ENCODE measurements at places on chromosomes 16 and 17. TPM values are rescaled to one million over a fixed set of nuclear protein-coding genes. Genes with fewer than 3 reads are reported as not detected.
A peak's percentile ranks its signal among the peaks of the same experiment; 100 is the strongest.

GRCh38 chr16:85330694-85331188 lies 218.5 kb upstream of the CIBAR2 start:
- peak; percentile 43 for DNase-seq

- DNase-seq, result no peak
Observed at GRCh38 chr17:65533852-65534457, 27.5 kb downstream of the AXIN2 start.

Gene ATP2C2
- total RNA-seq, result not detected

DNA sequence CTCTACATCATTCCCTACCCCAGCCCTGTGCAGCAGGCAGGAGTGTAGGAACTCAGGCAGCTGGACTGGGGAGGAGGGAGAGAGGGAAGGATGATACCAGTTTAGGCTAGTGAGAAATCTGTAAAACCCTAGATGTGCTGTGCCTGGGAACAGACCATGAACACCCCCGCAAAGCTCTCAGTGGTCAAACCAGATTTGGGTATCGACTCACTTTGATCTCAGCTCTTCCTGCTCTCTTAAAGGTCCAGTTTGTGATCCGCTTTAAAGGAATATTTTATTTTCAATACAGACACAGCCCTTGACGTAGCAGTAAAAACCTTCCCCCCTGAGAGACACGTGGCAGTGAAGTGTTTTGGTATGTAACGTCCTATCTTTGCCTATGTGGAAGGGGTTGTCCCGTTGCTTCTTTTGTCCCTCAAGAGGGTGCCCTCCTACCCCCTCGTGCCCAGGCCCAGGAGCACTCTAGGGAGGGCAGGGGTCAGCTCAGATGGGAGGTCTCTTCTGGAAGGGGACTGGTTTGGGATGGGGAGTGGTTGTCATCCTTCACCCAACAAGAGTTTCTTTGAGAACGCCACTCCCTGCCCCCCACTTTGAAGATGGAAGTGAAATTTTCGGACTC lies 19.3 kb upstream of the TBX2 start:
- no peak for DNase-seq

Gene GPR139
- not detected for total RNA-seq

Gene ADGRG3
- 8.8 TPM for total RNA-seq

Gene ZFPM1
- total RNA-seq, result 0.67 TPM

DNA sequence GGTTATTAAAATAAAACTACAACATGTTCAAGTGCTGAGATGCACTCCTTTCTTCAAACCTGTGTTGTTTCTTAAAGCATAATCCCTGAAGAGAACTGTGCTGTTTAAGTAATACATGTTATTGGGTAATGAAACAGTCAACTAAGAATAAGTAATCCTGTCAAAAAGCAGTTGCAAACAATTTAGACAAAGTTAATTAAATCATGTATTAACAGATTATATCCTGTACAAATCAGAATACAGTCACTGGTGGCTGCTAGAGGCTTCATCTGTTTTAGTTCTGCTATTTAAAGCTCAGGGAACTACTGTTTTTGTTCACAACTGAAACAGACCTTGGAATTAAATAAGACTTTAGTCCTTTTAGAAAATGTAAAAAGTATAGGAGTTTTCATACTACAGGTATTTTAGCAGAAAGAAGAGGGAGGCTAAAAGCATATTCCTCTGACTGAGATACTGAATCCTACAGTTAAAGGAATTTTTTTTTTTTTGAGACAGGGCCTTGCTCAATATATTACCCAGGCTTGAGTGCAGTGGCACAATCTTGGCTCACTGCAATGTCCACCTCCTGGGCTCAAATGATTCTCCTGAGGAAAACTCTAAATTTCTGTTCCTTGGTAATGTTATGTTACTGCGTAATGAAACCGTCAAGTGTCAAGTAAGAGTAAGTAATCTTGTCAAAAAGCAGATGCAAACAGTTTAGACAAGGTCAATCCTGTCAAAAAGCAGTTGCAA lies 27.3 kb upstream of the ITGA2B start:
- no peak for DNase-seq

DNA sequence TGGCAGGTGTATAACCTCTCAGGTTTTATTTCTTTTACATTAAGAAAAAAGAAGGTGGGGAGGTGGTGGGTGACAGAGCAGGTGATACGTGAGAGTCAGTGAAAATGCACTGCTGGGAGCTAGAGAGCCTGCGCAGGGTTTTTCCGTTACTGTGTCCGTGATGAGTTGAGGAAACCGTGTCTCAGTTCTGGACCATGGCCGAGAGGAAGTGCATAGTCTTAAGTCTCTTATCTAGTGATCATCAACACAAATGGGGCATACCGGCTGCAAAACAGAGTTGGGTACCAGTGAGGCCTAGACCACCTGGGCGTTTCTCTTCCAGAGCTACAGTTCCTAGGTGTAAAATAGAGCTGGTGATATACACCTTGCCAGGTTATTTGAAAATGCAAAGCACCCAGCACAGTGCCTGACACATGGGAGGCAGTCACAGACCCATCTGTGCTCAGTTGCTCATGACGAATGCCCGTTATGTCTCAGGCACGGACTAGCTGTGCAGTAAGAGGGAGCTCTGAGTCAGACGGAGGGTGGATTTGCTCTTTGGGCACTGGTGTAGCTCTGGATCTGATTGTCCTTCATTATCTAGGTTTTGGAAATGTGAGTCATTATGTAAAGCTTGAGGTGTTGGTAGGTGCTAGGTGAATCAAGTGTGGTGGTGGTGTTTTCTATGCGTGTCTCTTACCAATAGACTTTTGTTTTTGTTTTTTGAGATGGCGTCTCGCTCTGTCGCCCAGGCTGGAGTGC lies 60.9 kb downstream of the RPTOR start:
- no peak for DNase-seq

Gene HOXB4
- not detected for total RNA-seq

DNA sequence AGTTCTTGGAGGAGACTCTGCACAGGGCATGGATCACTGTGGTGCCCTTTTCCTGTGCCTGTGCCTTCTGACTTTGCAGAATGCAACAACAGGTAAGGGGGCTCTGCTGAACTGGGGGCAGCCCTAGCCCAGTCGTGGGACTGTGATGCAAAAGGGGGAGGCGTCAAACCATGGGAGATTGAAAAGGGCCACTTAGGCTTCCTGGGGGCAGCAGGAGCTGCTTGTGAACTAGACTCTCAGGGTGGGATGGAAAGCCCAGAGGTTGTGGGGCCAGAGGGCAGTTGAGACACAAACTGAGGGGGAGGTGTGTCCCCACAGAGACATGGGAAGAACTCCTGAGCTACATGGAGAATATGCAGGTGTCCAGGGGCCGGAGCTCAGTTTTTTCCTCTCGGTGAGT lies 19.6 kb downstream of the ADGRG5 start:
- no peak for DNase-seq

DNA sequence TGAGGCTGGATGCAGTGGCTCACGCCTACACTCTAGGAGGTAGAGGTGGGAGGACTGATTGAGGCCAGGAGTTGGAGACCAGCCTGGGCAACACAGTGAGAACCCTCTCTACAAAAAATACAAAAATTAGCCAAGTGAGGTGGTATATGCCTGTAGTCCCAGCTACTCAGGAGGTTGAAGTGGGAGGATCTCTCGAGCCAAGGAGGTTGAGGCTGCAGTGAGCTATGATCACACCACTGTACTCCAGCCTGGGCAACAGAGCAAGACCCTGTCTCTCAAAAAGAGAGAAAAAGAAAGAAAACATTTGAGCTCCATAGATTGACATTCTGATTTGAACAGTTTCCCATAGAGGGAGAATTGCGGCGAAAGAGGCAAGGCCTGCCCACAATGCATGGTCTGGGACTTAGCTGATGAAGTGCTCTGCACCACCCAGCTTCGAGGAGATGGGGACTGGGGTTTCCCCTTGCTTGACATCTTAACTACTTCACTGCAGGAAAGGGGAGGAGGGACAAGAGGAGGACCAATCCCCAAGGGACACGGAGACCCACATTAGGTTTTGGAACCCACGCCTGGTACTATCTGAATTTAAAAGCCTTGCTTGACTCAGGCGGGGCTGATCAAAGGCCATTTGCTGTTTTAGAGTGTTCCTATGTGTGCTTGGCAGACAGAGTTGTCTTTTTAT lies 21.7 kb downstream of the MSI2 start:
- no peak for DNase-seq

DNA sequence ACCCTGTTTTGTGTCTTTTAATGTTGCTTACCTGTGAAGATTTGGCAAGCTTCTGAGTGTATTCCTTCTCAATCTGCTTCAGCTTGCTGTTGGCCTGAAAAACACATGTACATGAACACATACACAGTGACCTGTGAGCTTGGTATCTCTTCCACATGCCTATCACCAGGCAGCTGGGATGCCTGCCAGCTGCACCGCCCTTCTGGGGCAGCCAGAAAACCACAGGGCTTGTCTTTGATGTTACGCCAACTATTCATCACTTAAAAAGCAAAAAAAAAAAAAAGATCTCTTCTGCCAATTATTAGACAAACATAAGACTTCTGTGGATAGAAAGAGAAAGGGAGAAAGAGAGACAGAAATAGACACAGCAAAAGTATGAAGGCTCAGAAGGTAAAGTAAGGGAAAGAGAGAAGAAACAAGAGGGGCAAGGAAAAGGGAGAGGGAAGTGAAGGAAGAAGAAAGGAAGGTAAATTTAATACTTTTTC lies 189.2 kb upstream of the AXIN2 start:
- DNase-seq, result peak; percentile 22

Gene CHCT1
- not detected for total RNA-seq

- no peak for DNase-seq
Observed at GRCh38 chr17:31496601-31497000, 105.1 kb downstream of the RAB11FIP4 start.

DNA sequence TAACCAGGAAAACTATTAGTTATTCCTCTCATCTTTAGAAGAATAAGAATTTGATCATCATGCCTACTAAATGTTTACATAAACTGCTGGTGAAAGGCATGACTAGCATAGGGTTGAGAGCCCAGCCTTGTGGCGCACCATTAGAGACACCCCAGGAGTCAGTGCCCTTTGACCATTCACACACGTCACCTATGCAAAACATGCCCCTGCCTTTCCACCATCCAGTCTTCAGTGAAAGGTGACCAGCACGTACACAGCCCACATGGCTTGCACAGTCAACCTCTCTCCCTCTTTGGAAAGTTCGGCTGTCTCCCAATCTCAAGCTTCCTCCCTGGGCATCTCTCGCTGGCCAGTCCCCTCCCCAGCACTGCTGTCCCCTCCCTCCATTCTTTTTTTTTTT lies 150.3 kb downstream of the ENGASE start:
- DNase-seq, result no peak

Gene GLIS2
- 6.3 TPM for total RNA-seq

DNA sequence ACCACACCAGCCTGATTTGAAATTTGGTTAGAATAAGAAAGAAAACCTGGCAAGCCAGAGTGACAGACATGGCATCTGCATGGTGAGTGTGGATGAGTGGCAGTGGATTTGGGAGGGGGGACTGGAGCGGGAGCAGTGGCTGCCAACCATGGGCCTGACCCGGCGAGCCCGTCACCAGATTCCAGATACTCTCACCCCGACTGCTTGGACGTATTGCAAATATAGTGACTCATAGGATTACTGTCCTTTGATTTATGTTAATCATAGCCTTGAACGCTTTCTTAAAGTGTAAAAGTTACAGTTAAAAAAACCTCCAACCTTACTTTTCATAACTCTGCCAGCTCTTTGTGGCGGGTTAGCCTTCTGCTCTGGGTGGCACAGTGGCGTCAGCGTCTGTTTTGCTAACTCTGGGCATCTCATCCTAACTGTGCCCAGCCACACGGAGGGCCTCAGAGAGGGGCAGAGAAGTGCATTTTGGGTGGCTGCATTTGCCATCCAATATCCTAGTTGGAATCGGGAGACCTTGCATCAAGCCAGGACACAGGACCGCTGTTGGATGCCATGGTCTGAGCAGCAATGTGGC lies 26.8 kb upstream of the FOXK2 start:
- DNase-seq, result no peak
